Liver (tissue), 10 donors: ENCODE measurements at places on chromosomes 2 and 18.

- no peak for DNase-seq
These were observed 199.3 kb upstream of the HDAC4 start for GRCh38 chr2:239600001-239600593.

- DNase-seq = no peak
These were observed 77.6 kb downstream of the KIF5C start for GRCh38 chr2:148952621-148953020.

DNA sequence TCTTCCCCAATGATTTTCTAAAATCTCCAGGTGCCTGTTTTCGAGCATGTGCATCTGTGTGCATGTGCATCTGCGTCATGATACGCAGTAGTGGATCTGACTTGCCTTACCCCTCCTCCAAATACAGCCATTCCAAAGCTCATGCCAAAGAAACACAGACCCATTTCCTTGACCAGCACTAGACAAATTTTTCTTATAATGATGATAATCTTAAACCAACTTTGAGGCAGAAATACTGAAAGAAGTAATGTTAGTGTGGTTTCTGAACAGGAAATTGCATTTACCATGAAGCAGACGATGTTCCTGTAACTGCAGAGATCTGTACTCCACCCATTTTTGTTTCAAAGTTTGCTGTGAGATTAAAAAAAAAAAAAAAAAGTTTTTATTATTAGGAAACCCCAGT lies 25.6 kb downstream of the CYTIP start:
- DNase-seq = no peak

- DNase-seq = no peak
These were observed 331.6 kb downstream of the DYSF start for GRCh38 chr2:71784734-71785511.

DNA sequence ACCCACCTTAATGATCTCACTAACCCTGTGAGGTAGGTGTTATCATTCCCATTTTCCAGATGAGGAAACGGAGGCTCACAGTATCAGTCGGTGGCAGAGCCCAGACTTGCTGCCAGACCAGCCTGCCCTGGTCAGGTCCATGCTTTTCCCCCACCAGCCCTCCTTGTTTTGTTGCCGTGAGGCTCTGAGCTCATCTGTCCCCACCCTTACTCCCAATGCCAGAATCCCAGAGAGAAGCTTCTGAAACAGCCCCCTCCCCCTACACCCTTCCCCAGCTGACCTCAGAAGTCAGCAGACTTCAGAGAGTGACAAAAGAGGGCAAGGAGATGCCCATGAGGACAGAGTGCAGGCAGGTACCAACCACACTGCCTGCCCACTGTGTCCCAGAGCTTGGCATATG lies 20.8 kb upstream of the TNS1 start:
- DNase-seq = no peak

- no peak for DNase-seq
These were observed 74.5 kb downstream of the KCTD18 start for GRCh38 chr2:200435379-200435778.

DNA sequence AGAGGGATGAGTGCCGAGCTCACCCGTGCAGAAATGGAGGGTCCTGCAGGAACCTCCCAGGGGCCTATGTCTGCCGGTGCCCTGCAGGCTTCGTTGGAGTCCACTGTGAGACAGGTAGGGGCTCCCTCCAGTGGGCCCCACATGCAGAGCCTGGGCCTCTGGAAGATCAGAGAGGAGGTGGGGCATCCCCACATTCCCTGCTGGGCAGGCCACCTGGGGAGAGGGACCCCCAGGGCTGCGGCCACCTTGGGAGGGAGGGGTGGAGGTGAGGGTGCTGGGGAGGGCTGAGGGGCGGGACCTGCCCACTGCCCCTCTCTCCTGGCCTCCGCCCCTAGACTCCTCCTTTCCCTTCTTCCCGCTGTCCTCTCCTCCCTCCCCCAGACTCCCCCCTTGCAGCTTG lies 38.5 kb downstream of the MTERF4 start:
- DNase-seq = no peak

DNA sequence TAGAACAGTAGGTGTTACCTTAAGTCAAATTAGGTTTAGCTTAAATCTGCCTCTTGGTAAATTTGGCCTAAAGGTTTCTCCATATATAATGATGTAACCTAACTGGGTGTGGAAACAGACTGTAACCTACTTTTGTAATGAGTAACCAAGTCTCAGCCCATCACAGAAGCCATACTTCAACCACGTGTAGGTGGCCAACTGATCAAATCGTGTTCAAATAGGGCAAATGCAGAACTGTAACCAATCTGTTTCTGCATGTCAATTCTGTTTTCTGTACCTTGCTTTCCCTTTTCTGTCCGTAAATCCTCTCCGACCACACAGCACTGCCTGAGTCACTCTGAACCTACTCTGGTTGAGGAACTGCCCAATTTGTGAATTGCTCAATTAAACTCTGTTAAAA lies 34.0 kb upstream of the PLA2R1 start:
- DNase-seq = no peak

- DNase-seq = no peak
These were observed 335.6 kb upstream of the SALL3 start for GRCh38 chr18:78643981-78644380.

DNA sequence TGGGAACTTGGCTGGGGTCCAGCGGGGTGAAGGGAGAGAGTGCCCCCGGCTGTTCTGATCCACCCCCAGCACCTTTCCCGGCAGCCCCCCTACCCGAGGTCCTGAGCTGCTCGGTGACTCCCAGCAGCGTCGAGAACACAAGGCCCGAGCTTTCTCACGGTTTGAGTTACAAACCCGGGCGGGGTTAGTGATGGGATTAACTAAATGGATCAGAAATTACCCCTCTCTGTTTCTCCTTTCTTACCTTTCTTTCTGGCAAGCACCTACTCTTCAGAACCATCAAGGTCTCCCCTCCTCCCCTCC lies 139.4 kb upstream of the GPC1 start:
- no peak for DNase-seq

DNA sequence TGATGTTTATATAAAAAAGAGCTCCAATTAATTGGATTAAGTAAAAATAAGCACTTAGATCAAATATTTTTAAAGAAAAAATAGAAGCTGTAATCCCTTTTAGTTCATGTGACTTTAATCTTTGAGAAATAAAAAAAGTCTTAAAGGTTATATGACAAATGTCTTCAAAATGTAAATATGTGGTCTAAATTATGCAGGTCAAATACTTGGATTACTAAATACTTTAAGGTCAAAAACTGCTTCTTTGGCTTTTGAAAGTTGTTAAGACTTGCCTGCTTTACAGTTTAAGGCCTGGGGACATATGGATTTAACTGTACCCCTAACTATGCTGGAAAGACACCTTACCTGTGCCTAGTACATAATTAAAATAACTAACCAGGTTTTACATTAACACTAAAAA lies 15.5 kb upstream of the PDK1 start:
- no peak for DNase-seq

GRCh38 chr2:53690876-53691275 lies 76.7 kb upstream of the CHAC2 start:
- no peak for DNase-seq

DNA sequence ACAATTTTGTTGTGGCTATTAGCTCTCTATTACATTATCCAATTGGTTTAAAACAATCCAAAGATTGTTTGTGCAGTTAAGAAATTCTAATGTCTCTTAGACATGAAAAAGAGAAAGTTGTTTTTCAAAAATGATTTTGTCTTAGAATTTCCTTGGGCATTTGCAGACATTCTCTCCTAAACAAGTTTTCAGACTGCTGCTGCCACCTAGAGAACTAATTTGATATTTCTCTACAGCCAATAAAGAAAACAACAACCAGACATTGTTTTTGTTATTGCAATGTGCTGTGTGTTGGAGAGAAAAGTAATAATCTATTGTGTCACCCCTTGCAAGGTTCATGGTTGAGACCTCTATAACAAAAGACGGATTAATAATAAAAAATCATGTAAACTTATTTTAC lies 119.0 kb upstream of the SYT4 start:
- DNase-seq = no peak

GRCh38 chr2:167471734-167472133 lies 583.5 kb downstream of the XIRP2 start:
- no peak for DNase-seq

DNA sequence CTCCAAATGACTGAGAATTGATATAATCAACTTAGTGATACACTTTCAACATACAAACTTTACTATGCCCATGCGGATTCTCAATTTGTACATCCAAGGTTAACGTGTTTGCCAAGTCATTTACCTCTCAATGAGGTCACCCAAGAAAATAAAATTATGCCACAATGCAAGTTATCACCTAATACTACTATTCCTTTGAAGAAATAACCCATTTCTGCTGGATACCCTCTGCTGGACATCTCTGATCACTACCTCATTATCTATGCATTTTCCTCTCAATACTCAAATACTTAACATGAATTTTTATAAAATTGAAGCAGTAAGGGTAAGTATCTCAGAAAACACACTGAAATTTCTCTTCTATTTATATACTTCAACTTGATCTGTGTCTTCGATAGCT lies 12.7 kb downstream of the HNRNPLL start:
- DNase-seq = no peak

- no peak for DNase-seq
These were observed 43.2 kb downstream of the ATIC start for GRCh38 chr2:215354771-215355695.

GRCh38 chr2:28312307-28313219 lies 80.1 kb upstream of the FOSL2 start:
- no peak for DNase-seq

DNA sequence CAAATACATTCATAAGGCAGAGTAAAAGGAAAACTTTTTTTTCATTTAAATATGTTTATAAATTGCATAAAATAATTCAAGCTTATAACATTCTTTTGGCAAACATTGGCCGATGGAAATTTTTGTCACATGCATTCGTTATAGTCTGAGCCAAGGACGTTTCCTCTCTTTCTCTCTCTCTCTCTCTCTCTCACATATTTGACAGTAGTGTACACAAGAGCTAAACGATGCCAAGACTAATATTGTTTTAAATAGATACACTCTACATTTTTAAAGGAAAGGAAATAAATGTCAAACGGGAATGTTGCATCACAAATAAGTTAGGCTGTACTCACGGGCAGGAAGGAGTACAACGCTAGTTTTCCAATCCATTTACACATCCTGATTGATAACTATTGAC lies 251.1 kb upstream of the SMIM21 start:
- DNase-seq = no peak

- no peak for DNase-seq
These were observed 34.1 kb downstream of the RASGRP3 start for GRCh38 chr2:33510586-33510968.

- no peak for DNase-seq
These were observed 618.3 kb upstream of the SETBP1 start for GRCh38 chr18:44062345-44062744.

GRCh38 chr18:13463526-13464210 lies 245.1 kb downstream of the LDLRAD4 start:
- DNase-seq = no peak

DNA sequence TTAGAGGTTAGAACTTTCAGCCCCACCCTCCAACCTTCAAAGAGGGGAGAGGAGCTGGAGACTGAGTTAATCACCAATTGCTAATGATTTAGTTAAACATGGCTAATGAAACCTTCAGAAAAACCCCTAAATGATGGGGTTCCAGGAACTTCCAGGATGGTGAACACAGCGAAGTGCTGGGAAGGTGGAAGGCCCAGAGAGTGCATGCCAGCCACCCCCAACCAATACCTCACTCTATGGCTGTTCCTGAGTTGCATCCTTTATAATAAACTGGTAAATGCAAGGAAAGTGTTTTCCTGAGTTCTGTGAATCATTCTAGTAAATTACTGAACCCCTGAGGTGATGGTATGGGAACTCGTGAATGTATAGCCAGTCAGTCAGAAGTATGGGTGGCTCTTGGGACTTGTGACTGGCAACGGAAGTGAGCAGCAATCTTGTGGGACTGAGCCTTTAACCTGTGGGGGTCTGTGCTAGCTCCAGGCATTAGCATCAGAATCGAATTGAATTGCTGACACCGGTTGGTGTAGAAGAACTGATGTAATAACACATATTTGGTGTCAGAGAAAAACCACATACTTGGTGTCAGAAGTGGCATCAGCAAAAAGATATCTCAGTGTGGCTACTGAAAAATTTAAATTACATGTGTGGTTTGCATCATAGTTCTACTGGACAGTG lies 37.4 kb downstream of the NPHP1 start:
- no peak for DNase-seq

GRCh38 chr2:226074391-226074790 lies 674.9 kb downstream of the NYAP2 start:
- no peak for DNase-seq

- DNase-seq = no peak
These were observed 368.2 kb upstream of the FANCL start for GRCh38 chr2:58609326-58609725.

DNA sequence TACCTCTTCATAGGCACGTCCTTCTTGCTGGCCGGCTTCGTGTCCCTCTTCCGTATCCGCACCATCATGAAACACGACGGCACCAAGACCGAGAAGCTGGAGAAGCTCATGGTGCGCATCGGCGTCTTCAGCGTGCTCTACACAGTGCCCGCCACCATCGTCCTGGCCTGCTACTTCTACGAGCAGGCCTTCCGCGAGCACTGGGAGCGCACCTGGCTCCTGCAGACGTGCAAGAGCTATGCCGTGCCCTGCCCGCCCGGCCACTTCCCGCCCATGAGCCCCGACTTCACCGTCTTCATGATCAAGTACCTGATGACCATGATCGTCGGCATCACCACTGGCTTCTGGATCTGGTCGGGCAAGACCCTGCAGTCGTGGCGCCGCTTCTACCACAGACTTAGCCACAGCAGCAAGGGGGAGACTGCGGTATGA lies 2.3 kb downstream of the FZD7 start:
- no peak for DNase-seq

GRCh38 chr2:84556190-84556589 lies 39.9 kb downstream of the DNAH6 start:
- DNase-seq = no peak

- no peak for DNase-seq
These were observed 191.9 kb upstream of the CHAC2 start for GRCh38 chr2:53575721-53576124.

GRCh38 chr2:11365096-11365879 lies 20.9 kb upstream of the ROCK2 start:
- no peak for DNase-seq

- DNase-seq = no peak
These were observed 11.7 kb downstream of the PFN4 start for GRCh38 chr2:24111407-24111901.

DNA sequence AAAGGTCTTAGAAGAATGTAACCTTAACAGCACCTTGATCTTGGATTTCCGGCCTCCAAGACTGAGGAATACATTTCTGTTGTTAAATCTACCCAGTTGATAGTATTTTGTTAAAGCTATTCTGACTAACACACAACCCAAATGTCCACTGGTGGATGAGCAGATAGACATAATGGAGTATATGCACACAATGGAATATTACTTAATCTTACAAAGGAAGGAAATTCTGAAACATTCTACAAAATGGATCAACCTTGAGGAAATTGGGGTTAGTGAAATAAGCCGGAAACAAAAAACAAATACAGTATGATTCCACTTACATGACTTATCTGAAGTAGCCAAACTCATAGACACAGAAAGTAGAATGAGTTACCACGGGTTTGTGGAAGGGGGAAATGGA lies 168.7 kb downstream of the ZNF804A start:
- no peak for DNase-seq

- DNase-seq = no peak
These were observed 60.9 kb downstream of the EDAR start for GRCh38 chr2:108927936-108928659.
